NCI-H748 treated with DMSO at 0.1 percent for 48 hours (cell line): ENCODE measurements at places on chromosomes 7 and 10.

DNA sequence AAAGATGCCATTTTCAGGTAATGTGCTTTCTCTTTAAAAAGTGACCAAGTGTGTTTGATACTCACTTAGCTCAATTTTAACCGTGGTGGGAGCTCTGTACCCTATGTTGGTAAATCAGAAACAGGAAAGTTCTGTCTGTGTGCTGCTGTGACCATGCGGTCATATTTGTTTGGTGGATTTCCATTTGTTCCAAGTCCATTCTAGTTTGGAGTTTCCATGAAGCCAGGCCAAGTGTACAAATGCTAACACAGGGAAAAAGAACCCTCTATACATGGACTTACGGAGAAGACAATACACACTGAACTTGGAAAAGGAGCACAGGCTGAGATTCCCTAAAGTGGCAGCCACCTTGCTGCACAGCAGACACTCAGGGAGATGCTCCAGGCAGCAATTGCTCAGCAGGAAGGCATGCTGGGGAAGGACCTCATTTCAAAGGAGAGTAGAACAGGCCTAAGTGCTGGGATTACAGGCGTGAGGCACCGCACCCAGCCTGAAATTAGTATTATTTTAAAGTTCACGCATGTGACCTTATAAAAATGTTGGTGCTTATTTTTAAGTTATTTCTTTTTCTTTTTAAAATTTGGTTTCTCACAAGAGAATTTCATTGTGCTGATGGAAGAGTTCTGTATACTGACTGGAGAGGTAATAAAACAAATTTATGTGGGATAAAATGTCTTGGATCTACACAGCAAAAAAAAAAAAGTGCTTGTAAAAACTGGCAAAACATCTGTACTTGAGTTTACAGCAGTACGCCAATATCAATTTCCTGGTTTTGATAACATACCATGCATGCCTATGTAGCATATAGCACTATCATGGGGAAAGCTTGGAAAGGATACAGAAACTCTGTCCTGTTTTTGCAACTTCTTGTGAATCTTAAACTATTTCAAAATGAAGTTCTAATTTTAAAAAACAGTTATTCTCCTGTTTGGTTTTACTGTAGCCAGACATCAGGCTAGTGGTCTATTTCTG lies 436.2 kb downstream of the KCNMA1 start:
- DNase-seq: no peak

GRCh38 chr10:93680412-93681047 lies 21.9 kb downstream of the FRA10AC1 start:
- DNase-seq: peak; percentile 24

DNA sequence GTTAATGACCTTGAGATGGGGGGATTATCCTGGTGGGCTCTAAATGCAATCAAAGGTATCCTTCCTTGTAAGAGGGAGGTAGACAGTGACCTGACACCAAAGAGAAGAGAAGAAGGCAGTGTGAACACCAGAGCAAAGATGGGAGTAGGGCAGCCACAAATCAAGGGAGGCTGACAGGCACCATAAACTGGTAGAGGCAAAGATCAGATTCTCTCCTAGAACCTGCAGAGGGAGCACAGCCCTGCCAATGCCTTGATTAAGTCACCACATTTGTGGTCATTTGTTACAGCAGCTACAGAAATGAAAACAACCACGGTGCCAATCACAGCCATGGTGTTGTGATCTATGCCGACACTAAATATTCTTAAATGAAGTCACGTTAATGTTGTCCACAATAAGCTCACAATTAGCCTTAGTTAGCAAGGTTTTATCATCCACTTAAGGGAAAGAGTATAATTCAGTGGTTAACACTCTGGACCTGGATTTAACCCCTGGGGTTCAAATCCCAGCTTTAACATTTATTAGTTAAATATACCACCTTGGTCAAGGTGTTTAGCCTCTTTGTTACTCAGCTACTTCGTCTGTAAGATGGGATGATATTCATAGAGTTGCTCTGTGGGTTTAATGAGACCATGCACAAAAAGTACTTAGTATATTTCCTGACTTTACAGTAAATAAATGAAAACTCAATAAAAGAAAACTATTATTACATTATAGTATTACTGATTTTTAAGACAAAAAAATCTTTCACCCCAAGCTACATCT lies 70.8 kb downstream of the SGMS1 start:
- no peak for DNase-seq

DNA sequence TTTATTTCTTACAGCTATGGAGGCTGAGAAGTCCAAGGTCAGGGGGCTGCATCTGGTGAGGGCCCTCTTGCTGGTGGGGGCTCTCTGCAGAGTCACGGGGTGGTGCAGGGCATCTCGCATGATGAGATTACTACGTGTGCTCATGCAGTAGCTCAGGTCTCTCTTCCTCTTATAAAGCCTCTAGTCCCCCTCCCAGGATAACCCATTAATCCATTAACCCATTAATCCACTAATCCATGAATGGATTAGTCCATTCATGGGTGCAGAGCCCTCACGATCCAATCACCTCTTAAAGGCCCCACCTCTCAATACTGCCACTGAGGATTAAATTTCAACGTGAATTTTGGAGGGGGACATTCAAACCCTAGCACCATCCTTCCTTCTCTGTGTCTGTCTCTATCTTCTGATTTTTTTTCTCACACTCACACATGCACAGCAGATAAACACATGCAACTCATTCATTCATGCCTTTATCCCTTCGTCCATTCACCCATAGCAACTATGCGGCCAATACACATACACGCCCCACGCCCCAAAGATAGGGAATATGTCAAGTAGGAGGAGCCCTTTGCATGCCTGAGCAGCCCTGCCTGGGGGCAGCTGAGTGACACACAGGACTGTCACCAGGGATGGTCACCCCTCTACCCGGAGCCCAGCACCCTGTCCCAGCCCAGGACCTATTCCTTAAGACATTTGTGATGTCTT lies 86.5 kb downstream of the C10orf105 start:
- no peak for DNase-seq

DNA sequence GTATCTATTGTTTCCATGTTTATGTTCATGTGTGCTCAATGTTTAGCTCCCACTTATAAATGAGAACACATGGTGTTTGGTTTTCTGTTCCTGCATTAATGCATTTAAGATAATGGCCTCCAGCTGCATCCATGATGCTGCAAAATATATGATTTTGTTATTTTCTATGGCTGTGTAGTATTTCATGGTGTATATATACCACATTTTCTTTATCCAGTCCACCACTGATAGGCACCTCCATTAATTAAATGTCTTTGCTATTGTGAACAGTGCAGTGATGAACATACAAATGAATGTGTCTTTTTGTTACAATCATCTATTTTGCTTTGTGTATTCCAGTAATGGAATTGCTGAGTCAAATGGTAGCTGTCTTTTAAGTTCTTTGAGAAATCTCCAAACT lies 329.4 kb upstream of the MAGI2 start:
- DNase-seq: no peak

GRCh38 chr10:15123749-15124184 lies 26.6 kb downstream of the RPP38 start:
- DNase-seq: no peak

GRCh38 chr10:48511066-48511874 lies 93.6 kb downstream of the ARHGAP22 start:
- no peak for DNase-seq

GRCh38 chr7:156932006-156932405 lies 17.5 kb upstream of the NOM1 start:
- DNase-seq: no peak

GRCh38 chr10:80118669-80119068 lies 13.9 kb upstream of the PLAC9 start:
- DNase-seq: no peak

- no peak for DNase-seq
Measured at GRCh38 chr7:47354831-47355541, 226.9 kb downstream of the TNS3 start.

- no peak for DNase-seq
Measured at GRCh38 chr7:105743351-105744090, 132.9 kb downstream of the ATXN7L1 start.

DNA sequence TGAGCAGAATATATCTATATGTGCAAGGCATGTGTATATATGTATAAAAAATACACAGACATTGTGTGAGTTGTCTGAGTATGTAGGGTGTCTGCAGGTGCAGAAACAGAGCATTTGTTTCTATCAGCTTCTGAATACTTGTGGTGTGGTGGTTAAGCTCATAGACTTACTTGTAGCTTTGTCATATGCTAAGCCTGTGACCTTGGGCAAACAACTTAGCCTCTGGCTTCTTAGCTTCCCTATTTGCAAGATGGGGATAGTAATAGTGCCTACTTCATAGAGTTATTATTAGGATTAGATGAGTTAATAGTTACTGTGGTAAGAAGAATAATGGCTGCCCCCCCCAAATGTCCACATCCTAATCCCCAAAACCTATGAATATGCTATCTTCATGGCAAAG lies 28.2 kb upstream of the PAX2 start:
- DNase-seq: no peak

DNA sequence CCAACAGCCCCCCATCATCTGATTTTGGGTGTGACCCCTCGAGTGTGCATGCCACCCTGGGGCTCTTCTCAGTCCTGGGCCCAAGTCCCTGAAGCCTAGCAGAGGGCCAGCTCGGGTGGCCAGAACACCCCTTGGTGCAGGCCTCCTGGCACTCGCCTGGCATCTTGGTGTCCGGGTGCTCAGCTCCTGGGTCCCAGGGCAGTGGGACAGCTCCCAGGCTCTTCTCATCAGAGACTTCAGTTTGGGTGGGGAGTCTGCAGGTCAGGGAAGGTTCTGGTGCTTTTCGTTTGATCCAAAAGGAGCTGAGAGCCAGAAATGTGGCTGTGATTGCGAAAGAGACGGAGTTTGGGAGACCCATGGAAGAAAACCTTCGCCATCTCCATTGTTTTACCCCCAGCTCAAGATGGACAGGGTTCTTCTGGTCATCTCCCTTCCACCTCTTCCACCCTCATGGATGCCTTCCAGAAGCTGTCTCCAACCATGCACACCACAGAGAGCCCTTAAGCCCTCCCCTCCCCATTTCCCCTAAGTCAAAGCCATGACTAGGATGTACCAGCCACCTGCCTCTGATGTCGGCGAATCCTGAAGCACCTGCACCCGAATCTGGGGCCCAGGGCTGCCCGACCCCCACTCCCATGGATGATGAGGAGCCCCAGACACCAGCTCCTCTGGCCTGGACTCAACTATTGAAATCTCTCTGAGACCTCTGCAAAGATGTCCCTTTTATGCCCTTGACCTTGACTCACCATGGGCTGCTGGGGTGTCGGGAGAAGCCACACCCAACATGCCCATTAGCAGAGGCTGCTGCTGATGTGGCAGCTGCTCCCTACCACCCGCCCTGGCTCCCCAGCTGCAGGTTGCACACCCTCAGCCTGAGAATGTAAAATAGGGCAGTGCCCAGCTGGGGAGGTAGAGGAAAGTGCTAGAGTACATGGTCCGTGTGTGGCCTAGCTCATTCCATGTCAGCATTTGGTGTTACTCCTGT lies 55.3 kb downstream of the ADCYAP1R1 start:
- no peak for DNase-seq

DNA sequence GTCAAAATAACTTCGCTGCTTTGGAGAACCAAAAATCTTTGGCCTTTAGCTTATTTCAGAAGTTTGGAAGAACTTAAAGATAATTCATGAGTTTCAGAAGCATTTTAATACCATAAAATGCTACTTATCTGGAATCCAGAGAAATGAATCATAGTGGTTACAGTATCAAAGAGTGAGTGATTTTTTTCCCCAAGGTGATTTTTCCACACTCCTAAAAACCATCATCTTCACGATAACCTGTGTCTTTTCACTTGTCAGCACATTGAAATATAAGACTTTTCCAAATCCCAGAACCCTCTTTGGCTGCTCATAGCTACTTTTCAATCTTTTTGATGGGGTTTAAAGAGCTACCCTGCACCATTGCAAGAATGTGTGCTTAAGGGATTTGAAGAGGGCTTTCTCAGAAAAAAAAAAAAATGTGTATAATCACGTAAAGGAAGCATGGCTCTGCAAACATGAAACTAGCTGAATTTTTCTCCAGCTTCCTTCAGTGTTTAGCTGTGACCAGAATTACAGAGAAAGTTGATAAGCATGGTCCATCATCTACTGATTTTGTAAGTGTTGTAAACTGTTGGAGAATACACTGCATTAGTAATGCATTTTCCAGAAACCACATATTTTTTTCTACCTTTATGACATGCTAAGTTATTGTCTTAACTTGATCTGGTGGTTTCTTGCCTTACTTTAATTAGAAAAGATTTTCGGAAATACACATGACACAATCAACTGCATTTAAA lies 134.9 kb downstream of the BICC1 start:
- DNase-seq: no peak

GRCh38 chr7:112889268-112889667 lies 99.1 kb upstream of the TMEM168 start:
- DNase-seq: no peak

DNA sequence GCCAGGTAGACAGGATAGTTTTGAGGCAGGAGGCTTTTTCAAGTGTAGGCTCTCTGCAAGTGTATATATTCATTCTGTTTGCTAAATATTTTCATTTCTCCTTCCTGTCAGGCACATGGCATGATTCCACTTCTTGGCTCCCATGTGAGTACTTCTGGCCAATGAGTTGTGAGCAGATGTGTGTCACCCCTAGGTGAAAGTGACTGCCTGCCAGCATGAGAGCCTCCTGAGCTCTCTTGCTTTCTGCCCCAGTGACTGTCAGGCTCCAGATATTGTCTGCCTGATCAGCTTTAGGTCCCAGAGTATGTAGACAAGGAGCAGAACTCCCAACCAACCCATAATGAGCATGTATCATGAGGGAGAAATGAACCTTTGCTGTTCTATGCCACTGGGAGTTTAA lies 257.6 kb upstream of the NPY start:
- DNase-seq: no peak

GRCh38 chr7:157900011-157900410 lies 563.2 kb downstream of the DNAJB6 start:
- DNase-seq: no peak

DNA sequence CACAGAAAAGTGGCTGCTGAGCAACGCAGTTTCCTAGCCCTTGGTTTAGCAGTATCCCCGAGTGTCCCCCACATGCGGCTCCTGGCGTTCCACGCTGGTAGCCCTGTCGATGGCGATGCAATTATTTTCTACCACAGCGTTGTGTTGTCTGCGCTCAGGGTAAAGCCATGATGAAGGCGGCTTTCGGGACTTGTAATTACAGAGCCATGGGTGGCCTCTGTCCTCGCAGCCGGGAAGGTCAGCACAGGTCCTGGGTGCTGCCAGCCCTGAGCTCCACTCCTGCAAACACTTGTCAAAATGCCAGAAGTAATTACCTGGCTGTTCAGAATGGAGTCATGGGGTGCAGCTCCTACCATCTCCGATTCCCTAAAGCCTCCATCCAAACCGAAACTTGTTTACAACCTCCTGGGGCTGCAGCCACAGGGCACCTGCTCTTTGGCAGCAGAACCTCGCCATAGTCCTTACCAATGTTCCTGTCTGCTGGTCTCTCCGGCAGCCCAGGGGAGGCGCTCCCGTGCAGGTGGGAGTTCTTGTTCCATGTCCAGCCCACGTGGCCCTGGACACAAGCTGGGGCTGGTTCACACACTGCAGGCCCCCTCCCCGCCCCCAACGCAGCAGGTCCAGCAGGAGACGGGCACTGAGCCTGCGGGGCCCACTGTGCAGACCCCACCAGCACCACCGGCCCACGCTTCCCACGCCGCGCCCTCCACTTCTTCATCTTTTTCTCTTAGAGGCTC lies 512.6 kb downstream of the PTPRN2 start:
- DNase-seq: peak; percentile 35
